Activated CD8-positive, alpha-beta memory T cell treated with anti-CD3 and anti-CD28 coated beads for 4 hours (primary cell): ENCODE measurements at places on chromosomes 12 and 14.

- DNase-seq: no peak
These were observed 193.9 kb downstream of the C12orf42 start for GRCh38 chr12:103301642-103302591.

DNA sequence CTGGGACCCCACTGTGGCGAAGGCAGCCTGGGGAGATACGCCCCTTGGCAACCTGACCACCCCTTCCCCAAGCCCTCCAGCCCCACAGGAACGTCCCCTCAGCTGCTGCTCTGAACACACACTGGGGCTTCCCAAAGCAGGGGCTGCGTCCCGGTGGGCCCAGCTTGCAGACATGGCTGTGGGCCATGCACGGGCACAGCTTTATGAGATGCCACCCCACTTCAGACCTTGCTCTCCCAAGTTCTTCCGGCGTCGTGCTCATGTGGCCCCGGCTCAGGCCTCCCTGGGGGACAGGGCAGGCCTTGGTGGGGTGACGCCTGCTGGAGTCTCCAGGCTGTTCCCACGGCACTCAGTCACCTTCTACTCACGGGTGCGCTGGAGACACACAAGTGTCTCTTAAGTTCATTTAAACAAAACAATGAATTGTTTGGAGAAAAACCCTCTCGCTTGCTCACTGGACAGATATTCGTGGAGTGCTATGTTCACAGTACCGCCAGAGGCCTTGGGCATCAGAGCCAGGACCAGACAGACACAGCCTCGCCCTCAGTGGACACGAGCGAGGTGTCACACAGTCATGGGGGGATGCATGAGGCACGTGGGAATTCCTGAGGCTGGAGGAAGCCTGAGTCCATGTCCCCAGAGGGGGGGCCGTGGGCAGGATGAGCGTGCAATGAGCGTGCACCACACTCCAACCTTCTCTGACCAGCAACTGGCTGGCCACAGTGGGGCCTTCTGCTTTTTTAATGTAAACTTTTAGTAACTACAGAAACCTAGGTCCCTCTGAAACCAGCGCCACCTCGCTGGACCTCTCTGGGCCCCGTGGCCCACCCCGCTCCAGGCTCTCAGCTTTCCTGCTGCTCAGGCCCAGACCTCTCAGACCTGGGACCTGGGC, 4.3 kb downstream of the GALNT9 start:
- no peak for DNase-seq

- no peak for DNase-seq
These were observed 603.5 kb downstream of the RPL10L start for GRCh38 chr14:46048127-46048526.

- no peak for DNase-seq
These were observed 6.6 kb downstream of the ANKS1B start for GRCh38 chr12:99978152-99978551.

DNA sequence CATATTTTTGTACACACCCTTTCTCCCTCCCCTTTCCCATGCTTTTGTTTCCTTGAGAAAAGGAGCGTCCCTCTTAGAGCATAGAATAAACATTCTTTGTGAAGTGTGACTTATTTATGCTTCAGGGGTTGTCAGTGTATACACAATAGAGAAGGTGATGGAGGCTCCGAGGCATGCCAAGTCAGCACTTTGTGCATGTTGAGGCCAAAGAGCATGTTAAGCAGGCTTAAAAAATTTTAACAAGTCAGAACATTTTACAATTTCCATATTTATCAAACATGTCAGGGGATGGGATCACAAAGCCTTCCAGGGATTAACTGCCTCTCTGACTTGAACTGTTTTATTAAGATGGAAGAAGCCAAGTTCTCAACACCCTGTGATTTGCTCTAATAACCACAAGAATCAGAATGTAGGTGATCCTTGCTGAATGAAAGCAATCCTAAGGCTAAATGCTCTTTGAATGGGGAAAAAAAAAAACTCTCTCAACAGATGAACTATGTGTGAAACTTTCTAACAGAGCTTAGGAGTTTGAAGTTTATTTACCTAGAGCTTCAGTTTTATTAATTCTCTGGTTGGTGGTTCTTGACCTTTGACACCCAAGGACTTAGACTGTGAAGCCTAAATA, 223.1 kb downstream of the RAD51B start:
- DNase-seq: no peak

- no peak for DNase-seq
These were observed 26.6 kb downstream of the FBXO34 start for GRCh38 chr14:55297611-55298499.

DNA sequence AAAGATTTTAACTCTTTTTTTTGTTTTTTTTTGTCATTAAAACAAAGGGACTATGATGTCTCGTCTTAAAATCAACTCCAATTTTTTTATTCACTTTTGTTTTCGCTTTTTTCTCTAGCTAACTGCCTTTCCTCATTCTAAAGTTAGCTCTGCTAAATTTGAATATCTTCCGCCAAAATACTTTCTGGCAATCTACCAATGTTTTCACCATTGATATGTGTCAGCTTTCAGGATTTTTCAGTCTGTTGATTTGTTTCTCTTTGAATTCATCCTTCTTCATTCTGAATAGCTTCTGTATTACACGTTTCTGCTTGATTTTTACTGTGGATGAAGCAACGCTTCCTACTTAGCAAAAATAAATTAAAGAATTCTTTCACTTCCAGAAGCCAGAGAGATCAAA, 38.7 kb upstream of the NOVA1 start:
- no peak for DNase-seq

DNA sequence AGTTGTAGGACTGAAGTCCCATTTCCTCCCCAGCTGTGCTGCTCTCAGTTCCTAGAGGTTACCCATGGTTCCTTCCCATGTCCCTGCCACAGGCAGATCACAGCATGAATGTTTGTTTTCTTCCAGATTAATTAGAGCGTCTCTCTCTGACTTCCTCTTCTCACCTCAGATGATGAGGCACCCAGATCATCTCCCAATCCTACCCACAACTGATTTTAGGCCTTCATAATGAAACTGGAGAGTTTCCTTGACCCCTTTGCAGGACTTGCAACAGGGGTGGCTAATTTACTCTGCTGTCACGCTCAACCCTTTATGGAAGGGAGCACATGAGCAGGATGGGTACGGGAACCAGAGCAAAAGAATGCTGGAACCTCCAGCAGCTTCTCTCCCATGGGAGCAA, 32.1 kb upstream of the TXNRD1 start:
- DNase-seq: no peak

DNA sequence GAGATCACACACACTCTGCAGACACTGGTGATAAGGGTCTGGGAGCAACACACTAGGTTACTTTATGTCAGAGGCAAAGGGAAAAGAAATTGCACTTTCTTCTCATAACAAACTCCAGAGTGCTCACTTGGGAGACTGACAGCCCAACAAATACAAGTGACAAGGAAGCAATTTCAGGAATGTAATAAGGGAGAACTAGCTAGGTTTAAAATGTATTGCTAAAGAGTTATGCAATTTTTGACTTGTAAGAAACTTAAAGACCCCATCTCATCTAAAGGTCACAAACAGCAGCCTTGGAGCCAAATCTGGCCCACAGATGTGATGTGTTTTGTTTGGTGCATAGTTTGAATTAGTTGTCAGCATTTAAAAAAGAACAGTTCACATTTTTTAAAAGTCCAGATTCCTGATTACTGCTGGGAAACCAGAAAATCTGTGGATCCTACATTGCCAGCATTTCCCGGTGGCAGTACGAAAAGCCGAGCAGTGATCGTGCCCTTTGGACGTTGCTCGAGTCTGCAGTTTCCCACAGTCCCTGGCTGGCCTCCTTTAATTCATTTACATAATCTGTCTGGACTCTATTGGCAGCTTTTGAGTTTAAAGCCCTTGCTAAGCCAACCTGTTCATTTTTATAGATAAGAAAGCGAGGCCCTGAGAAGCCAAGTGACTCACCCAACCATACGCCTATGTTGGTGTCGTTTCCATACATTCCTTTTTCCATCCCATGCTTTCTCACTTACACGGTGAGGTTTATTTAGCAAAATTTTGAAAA, 42.0 kb upstream of the ETV6 start:
- DNase-seq: no peak

DNA sequence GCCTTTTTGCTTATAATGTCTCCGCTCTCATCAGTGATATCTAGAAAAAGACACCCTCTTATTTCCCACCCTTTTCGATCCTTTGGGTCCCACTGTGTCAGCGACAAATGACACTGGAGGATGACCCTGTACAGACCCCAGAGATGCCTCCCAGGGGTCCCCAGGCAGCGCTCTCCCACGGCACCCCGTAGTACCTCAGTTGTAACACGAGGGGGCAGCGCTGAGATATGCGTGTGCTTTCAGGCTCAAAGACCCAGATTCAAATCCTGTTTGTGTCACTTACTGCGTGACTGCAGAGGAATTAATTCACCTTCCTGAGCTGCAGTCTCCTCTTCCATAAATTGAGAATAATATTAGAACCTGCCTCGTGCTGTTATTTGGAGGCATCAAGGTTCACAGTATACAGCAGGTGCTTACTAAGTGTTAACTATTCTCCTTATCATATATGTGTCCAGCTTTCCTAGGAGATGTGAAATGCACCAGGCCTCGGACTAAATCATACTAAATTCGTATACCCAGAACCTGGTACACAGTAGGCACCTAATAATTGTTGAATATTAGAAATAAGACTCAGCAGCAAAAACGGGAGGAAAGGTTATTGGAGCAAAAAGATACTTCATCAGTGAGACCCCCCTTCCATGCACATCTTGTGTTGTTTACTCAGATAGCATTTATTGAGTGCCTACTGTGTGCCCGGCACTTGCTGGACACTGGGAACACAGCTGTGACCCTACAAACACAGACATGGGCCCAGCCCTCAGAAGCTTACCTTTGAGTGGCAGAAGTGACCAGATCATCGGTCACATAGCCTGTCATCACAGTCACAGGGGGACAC, 99.9 kb downstream of the PHETA1 start:
- no peak for DNase-seq

DNA sequence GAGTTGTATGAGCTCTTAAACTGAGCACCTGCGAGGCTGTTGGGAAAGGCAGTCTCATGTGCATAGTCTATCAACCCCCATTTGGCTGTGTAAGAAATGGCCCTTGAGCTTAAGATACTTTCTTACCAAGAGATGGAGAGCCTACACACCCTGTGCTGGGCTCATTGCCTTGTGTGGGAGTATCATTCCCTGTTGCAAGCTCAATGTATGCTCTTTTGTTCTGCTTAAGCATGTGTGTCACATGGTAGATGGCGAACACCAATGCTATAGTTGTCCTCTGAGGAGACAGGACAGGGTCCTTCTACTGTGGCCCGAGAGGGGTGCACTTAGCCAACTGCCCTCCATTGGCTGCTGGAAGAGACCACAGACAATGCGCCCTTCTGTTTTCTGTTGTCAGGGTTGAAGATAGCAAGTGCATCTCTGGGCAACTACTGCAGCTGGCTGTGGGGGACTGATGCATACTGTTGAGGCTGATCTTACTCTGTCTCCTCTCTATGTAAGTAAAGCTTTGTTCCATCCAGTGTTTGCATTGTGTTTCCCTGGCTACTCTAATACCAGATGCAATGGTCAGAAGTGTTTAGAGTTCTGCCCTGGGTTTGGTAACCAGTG, 79.5 kb downstream of the PTPRB start:
- no peak for DNase-seq

DNA sequence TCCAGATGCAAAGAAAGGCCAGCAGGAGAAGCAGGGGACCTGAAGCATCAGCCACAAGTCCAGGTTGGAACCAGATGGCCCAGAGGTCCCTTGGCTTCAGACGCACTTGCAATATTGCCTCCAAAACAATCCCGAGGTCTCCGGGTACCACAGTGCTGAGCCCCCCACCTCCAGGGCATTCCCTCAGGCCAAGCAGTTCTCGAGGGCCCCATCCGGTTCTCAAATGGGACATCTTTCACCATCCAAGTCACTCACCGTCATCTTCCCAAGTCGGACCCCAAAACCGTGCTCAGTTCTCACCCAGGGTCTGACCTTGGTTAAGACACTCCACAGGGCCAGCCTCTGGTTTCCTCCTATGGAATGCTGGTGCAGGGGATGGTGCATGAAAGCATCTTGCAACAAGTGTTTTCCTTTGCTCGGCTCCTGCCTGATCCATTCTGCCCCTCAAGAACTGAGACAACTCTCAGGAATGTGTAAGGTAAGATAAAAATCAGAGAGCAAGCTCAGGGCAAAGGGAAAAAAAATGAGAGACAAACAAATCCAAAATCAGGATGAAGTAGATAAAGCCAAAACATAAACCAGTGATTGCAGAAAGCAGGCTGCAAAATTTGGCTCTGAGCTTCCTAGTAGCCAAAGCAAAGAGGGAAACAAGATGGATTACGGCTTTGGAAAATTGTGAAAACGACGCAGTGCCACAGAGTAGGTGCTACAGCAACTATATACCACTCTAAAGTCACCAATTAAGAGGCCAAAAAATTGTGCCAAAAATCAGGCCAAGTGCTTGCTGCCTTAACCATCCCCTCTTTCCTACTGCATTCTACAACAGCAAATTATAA, 8.0 kb downstream of the NCOR2 start:
- DNase-seq: no peak

- no peak for DNase-seq
These were observed 5.0 kb downstream of the PAX9 start for GRCh38 chr14:36666416-36667206.

- DNase-seq: no peak
These were observed 93.9 kb downstream of the FAR2 start for GRCh38 chr12:29242921-29243431.

DNA sequence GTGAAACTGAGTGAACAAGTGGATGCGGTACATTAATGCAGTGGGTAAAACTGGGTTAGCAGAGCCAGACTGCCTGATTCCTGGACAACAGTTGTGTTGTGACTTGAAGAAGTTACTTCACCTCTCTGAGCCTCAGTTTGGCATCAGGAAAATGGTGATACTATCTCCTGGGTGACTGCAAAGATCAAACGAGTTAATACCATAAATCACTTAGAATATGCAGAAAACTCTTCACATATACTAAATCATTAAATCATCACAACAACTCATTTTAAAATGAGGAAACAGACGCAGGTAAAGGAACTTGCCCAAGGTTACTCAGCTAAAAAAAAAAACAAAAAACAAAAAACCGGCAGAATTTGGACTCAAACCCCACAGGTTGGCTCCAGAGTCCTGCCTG, 811 bp downstream of the MTERF2 start:
- DNase-seq: no peak

DNA sequence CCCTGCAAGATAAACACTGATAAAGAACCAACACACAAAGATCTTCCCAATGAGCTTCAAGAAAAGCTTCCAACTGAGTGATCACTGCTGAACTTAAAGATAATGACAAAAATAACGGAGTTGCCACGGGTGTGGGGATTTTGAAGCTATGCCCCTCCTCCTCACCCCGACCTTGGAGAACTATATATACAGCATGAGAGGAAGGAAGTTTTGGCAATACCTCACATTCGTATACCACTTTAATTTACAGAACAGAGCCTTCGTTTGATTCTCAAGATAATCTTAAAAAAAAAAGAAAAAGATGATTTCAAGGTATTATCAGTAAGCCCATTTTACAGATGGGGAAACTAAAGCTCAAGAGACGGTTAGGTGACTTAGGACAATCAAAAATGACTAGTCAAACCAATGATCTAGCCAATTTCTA, 715 bp downstream of the NEK9 start:
- no peak for DNase-seq

DNA sequence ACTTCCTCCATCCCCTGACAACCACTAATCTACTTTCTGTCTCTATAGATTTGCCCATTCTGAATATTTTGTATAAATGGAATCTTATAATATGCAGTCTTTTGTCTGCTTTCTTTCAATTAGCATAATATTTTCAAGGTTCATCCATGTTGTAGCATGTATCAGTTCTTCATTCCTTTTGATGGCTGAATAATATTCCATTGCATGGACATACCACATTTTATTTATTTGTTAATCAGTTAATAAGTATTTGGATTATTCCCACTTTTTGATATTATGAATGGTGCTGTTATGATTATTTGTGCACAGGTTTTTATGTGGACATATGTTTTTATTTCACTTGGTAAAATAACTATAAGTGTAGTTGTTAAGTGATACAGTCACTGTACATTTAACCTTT, 155.1 kb upstream of the WSCD2 start:
- DNase-seq: no peak
